ENCODE measurements at places on chromosomes 13 and 19.

DNA sequence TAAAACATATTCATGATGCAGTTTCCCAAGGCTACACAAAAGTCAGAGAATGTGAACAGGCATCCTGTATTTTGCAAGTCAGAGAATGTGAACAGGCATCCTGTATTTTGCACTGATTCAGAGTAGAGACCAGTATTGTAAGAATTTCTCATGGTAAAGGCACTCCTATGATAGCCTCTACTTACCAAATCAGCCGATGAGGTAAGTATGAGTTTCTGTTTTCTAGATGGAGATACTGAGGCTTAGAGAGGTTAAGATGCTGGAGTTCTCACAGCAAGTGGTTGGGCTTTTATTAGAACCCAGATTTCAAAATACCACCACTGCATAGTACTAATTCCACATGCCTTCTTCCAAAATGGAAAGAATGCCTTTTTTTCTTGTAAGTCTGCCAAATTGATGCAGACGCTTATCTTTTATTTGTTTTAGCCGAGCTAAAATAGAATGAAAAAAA is 12.3 kb downstream of the TPT1 start:
- no peak for DNase-seq

DNA sequence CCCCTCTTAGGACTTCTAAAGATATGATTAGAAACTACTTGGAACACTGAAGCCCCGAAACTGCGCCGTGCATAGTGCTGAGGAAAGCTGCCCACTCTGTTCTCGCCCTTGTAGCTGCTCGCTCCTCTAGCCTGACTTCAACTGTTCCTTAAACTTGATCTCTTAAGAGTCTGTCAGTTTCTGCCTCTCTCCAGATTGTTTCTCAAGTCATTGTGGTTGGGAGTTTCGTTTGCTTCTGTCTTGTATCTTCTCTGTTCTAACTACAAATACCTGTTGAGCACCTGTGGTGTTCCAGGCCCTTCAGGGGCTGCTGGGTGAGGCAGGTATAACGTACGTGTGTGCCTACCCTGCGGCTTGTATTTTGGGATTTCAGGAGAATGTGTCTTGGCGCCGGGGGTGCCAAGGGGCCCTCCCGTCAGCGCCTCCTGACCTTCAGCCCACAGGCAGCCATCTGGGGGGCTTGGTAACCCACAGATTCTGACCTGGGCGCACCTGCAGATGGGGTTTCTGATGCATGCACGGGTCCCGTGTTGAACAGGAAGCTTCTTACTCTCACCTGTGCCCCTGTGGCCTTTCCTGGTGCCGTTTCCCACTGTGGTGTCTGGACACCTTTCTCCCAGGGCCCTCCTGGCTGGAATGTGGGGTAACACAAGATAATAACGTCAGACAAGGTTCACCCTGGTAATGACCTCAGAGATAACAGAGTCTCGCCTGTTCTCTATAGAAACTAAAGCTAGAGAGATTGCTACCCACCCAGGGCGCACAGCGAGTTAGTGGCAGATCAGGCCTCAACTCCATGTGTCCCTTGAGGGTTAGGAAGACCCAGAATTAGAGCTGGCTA is 17.2 kb upstream of the DCUN1D2 start:
- DNase-seq, result no peak

DNA sequence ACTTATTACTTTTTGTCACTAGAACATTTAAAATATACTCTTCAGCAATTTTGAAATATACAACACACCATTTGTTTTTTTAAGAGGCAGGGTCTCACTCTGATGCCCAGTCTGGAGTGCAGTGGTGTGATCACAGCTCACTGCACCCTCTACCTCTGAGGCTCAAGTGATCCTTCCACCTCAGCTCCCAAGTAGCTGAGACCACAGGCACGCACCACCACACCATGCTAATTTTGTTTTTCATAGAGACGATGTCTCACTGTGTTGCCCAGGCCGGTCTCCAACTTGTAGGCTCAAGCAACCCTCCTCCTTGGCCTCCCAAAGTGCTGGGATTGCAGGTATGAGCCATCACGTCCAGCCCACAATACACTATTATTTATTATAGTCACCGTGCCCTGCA is 2.6 kb downstream of the IGFL2 start:
- DNase-seq, result no peak

DNA sequence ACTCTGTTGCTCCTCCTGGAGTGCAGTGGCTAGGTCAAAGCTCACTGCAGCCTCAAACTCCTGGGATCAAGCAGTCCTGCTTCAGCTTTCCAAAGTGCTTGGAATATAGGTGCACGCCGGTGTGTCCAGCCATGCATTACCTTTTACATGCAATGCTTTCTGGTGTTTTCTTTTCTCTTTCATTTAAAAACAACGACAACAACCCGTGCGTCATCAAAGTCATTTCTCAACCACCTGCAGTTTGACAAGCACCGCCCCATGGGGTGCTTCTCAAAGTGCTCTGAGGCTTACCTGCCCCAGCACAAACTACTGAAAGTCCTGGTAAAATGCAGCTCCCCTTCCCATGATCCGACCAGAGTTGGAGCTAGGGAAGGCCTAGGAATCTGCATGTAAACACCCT is 7.1 kb downstream of the QTRT1 start:
- no peak for DNase-seq

DNA sequence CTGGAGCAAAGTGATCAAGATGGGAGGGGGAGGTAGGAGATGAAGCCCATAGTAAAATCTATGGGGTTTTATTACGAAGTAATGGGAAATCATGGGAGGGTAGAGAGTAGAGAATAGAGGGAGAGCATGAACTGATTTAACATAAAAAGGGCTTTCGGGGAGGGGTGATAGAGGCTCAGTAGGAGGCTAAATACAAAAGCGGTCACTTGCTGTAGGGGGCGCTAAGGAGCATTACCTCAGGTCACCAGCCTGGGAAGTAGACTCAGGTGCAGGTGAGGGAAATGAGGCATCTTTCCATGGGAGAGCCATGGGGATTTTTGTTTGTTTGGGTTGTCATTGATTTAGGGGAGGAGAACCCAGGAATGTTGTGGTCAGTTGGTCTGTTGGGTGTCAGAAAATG is 14.1 kb downstream of the KRTDAP start:
- no peak for DNase-seq

DNA sequence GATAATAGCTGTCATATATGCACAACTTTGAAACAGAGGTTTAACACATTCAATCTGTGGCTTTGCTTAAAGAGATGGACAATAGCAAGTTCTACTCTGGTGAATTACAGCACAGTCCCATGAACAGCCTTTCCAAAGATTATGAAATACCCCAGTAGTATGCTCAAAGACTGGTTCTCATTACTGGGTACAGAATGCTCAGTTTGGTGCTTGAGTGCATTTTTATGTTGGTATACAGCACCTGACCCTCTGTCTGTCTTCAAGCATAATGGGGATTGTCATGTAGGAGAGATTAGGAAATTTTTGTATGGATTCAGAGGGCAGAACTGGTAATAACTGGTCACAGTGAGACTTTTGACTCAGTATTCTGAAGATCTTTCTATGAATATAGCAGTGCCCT is 7.6 kb downstream of the LMO7 start:
- no peak for DNase-seq

DNA sequence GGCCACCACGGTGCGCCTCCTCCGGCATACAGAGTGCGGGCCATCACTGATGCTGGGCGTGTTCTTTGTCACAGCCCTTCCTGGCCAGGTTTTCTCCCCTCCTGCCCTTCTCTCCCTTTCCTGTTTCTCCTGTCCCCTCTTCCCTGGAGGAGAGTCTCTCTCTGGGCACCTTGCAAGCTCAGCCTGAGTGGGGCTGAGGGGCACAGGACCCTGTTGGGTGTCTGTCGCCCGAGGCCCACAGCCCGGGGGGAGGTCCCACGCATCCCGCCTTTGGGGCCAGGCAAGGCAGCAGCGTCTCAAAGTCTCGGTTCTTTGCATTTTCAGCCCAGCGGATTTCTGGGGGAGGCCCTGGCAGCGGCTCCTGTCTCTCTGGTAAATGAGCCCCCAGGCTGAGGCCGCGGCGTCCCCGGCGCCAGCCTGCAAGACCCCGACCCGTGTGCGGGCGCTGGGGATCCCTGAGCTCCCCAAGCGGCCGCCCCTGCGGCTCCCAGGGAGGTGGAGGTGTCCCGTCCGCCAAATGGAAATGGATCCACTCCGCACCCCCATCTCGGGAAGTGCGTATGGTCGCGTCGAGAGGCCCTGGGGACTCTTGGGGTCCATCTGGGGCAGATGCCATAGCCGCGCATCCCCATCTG is 47.2 kb downstream of the COMP start:
- no peak for DNase-seq

- no peak for DNase-seq
These were observed 51.4 kb upstream of the RFC3 start for GRCh38 chr13:33766329-33767123.

DNA sequence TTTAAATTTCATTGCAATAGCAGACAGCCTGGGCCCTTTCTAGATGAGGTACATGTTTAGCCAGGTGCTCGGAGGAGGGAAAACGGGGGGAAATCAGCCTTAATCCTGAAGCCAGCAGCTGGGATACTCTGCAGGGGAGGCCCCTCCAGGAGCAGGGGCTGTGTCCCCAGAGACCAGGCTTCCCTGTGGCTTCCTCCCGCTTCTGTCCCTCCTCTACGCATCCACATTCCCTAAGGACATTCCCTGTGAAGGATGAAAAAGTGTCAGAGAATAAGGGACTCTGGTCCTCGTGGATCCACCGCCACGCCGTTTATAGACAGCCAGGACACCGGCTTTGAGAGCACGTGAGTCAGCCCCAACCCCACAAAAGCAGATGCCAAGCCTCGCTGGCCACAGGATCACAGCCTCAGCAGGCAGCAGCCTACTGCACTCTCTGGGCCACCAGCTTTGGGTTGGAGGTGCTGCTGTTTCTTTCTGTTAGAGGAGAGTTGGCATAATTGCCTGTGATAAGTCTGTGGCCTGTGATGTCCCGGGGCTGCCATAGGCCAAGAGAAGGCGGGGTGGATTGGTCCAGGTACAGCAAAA is 36.7 kb upstream of the RANBP3 start:
- DNase-seq, result no peak

GRCh38 chr13:112821340-112822055 is 131.7 kb downstream of the ATP11A start:
- DNase-seq, result no peak

GRCh38 chr19:35140962-35141836 is 1.9 kb upstream of the FXYD7 start:
- peak; percentile 71 for DNase-seq

DNA sequence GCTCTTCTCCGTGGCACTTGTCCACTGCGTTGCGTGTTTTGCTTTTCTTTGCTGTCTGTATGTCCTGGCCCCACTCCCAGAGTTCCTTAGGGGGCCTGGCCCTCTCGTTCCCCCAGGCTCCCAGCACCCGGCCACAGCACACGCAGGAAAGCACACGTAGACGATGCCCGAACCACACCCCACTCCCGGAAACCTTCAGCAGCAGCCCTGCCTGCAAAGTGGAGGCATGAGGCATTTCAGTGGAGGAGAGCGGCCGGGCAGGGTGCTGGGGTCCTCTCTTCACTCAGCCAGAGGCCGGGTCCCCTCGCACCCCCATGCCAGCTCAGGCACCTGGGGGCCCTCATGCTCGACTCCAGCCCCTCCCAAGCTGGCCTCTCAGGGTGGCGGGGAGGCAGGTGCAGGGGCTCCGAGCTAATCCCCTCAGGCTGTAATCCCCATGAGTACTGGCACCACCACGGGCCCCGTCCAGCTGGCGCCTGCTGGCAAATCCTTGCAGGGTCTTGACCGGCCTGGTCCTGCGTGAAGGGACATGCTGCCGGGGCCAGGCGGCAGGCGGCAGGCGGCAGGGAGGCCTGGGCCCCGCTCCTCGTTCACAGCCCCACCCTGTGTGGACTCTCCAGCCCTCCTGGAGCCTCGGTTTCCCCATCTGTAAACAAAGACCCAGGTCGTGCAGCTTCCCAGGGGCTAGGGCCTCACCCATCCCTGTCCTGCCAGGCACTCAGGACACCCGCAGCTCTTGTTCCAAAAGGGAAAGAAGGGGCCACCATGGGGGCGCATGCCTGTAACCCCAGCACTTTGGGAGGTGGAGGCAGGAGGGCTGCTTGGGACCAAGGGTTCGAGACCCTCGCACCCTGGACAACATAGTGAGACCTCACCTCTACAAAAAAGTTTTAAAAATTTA is 7.0 kb downstream of the PIP5K1C start:
- DNase-seq, result no peak

DNA sequence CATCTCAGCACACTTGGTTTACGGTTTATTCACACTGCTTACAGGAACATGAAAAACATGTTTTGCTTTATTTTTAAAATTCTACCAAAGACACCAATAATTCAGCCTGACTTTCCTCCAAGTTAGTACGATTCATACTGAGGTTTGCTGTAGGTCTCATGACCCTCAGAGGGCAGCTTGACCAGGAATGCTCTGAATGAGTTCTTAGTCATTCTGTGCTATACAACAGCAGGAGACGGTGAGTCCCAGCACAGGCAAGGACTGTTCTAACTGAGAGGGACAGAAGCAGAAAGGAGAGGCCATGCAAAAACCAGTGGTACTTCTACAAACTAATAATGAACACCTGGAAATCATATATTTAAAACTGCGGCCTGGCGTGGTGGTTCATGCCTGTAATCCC is 6.4 kb downstream of the GRTP1 start:
- DNase-seq, result no peak

GRCh38 chr13:59750860-59751259 is 412.9 kb downstream of the DIAPH3 start:
- no peak for DNase-seq

- no peak for DNase-seq
These were observed 1.7 kb upstream of the ADM5 start for GRCh38 chr19:49687566-49688316.

DNA sequence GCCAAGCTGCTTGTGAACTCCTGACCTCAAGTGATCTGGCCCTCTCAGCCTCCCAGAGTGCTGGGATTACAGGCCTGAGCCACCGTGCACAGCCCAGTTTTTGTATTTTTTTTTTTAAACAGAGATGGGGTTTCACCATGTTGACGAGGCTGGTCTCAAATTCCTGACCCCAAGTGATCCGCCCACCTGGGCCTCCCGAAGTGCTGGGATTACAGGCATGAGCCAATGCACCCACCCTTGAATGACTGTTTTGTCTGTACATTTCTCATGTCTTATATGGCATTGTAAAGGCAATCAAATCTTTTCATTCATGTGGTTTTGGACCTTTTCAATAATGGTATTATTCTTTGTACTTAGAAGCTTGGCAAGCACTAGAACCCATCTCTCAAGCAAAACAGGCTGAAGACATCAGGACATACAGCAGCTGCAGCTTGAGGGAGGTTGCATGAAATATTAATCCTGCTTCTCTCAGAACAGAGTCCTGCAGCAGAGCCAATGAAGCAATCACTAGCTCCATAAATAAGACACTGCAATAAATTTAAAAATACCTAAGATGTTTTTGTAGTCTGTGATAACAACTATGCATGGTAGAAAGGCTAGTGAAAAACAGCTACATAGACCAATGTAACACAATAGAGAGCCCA is 209.9 kb downstream of the TUBA3C start:
- no peak for DNase-seq

DNA sequence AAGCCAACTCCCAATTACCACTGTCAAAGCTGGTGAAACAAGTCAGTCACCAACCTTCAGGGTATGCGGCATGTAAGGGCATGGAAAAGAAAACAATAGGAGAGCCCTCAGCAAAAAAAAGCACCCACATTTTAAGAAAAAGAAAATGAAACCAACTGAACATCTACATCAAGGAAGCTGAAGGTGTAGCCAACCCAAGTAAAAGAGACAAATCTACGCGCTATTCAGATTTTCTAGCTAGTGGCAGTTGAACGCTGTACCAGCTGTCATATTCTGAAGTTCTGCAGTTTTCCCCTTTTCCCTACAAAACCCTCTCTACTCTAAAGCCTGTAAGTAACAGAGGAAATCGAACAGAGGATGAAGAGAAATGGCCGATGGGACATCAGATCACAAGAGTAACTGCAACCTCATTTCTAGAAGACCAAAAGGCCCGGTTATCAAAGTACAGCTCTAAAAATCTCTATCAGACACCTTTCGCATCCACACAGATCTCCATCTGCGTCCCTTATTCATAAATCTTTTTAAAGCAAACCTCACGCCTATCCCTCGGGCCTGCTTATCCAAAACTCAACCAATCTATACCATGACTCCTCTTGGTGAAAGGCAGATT is 1.4 kb downstream of the MYCBP2 start:
- no peak for DNase-seq
